Hematopoietic multipotent progenitor cell treated with erythropoietin and hydrocortisone succinate and interleukin-3 and kit ligand, for 8 days (in vitro differentiated cells): ENCODE measurements at places on chromosomes 12 and 14.
A peak's percentile ranks its signal among the peaks of the same experiment; 100 is the strongest.

GRCh38 chr14:30445852-30446251 is 113.1 kb upstream of the G2E3 start:
- DNase-seq = no peak

GRCh38 chr14:76666746-76667145 is 94.5 kb upstream of the VASH1 start:
- DNase-seq = no peak

- DNase-seq = no peak
These were observed 66.9 kb upstream of the CLMN start for GRCh38 chr14:95386536-95387095.

GRCh38 chr14:55240526-55241178 is 30.6 kb upstream of the FBXO34 start:
- no peak for DNase-seq

DNA sequence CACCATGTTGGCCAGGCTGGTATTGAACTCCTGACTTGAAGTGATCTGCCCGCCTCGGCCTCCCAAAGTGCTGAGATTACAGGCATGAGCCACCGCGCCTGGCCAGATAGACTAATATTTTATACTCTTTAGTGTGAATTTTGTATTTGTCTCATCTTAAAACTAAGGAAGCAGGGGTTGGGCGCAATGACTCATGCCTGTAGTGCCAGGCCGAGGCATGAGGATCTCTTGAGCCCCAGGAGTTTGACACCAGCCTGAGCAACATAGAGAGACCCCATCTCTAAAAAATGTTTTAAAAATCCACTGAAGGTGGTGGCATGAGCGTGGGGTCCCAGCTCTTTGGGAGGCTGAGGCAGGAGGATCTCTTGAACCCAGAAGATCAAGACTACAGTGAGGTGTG is 9.0 kb downstream of the DYNC1H1 start:
- DNase-seq = no peak

GRCh38 chr14:106556665-106557289 is 1030.4 kb downstream of the TMEM121 start:
- peak; percentile 68 for DNase-seq

DNA sequence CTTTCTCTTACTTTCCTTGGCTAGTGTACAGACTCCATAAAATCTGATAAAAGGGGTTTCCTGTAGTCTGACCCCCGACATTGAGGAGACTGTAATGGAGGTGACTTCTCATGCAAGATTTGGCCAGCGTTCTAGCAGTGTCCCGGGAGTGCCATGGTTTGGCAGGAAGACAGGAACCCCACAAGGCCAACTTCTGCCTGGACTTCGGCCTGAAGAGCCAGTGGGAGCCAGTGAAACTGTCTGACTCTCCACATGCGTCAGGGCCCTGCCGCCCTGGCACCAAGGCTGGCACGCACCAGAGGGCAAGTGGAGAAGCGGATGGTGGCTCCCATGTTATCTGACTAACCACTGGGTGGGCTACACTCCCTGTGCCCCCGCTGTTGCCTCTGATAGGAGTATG is 70.5 kb downstream of the TMEM260 start:
- no peak for DNase-seq

GRCh38 chr12:46357438-46358324 is 14.9 kb downstream of the SLC38A2 start:
- no peak for DNase-seq

- DNase-seq = no peak
These were observed 11.7 kb downstream of the CISTR start for GRCh38 chr12:53740130-53740491.

DNA sequence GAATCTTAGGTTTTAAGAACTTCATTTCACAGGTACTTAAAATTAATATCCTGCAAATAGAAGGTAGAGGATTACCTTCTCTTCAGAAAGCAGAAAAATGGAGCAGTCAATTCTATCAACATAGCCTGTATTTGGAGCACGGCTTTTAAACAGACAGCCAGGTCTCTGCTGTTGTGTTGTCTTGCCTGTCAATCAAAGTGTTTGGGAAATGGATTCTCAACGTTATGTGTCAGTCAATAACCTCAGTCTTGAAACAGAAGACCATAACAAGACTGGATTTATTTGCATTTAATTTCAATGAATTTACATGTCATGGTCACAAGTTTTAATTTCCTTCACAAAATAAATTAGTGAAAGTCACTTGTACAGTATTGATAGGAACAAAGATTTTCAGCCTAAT is 51.9 kb upstream of the KRR1 start:
- DNase-seq = no peak

DNA sequence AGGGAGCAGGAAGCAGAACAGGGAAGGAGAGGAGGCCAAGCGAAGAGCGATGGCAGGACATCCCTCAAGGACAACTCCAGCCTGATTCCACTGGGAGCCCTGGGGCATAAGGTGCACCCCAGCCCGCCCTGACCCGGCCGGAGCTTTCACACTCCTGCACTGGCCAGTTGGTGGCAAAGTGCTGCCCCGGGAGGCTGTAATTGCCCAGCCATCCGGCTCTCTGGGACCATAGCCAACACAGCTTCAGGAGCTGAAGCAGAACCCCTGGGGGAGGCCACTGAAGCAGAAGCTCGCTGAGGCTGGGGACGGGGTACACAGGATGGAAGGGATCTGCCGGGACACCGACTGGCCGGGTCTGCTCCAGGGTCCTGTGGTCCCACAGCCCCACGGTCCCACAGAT is 41.9 kb upstream of the BEGAIN start:
- no peak for DNase-seq

GRCh38 chr12:29309320-29309902 is 71.6 kb downstream of the ERGIC2 start:
- no peak for DNase-seq

DNA sequence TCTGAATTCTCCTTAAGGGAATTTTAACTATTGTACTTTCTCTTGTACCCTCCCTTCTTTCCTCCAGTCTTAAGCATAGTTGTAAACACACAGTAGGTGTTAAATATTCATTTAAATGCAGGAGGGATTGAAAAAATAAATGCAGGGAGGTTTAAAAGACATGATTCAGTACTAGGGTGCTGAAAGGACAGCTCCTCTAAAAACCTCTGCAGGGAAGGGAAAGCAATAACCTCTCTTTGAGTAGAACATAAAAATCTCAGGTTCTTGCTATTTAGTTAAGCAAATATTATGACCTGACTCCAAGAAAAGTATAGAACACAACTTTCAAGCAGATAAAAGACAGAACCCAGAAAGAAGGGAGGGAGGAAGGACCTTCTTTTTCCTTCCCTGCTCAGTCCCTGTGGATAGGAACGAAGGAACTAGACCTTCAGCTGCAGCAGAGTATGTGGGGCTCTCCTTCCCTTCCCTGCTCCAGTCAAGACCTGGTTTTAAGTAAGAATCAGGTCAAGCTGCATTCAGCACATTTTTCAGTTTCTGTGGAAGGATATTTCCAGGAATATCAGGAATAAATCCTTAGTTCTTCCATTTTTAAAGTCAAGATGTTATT is 4.7 kb downstream of the MAP3K9 start:
- no peak for DNase-seq

GRCh38 chr14:76067536-76067935 is 82.0 kb downstream of the IFT43 start:
- DNase-seq = no peak

DNA sequence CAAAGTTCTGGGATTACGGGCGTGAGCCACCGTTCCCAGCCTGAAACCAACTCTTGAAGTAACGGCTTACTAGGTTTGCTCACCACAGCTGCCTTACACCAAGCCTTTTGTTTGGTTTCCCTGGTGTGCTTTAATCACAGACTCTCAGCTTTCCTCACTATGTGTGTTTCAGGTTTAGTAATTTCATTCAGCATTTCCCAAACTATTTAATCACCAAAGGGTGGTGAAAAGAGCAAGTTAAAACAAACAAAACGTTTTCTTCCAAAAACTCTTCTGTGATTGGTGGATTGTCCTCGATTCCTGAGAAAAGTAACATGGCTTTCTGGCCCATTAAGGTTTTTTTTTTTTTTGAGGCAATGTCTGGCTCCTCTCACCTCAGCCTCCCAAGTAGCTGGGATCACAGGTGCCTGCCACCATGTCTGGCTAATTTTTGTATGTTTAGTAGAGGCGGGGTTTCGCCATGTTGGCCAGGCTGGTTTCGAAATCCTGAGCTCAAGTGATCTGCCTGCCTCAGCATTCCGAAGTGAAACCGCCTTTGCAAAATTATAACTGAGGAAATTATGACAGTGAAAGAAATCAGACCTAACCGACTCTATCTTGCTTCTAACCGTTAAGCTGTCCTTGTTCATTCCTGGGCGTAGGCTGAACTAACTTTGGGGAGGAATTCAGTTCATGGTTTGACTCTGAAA is 1.5 kb upstream of the ZFYVE26 start:
- DNase-seq = no peak

DNA sequence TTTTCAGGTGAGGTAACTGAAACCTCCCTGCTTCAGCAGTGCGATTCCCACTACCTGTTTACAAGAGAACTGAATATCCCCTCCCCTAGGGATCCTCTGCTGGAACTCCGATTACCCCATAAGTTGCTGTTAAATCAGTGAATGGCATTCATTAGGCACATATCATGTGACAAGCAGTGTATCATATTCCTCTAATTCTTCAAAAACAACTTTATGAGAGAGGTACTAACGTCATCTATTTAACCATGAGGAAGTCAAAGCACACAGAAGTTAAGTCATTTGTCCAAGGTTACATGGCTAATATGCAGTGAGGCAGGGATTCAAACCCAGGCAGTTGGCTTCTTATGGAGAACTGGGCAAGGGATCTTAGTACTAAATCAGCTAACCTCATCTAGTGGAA is 43.9 kb upstream of the PCED1B start:
- DNase-seq = no peak

DNA sequence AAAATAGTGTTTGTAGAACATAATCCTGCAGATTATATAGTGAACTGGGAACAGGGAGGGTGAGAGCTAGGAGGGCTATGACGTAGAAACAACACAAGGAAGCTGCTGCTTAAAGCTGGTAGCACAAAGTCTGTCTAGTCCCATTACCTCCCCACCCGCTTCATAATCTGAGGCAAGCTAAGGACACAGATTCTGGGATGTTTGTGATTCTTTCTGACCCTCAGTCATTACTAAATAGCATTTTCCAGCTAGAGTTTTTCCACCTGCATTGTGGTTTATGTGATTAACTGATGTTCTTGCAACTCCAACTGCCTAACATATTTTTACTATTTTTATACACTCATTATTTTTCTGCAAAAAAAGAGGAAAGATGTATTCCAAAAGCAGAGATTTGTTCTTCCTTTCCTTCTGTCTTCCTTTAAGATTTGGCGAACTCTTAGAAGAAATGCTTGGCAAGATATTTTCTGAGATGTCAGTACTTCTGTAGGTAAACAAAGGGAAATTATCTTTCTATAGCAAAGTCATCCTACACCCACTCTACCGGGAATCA is 293.2 kb upstream of the FAR2 start:
- DNase-seq = no peak

- no peak for DNase-seq
These were observed 16.6 kb downstream of the ACTR10 start for GRCh38 chr14:58216544-58216943.

- DNase-seq = peak; percentile 30
These were observed 19.7 kb downstream of the FOS start for GRCh38 chr14:75298187-75298965.

DNA sequence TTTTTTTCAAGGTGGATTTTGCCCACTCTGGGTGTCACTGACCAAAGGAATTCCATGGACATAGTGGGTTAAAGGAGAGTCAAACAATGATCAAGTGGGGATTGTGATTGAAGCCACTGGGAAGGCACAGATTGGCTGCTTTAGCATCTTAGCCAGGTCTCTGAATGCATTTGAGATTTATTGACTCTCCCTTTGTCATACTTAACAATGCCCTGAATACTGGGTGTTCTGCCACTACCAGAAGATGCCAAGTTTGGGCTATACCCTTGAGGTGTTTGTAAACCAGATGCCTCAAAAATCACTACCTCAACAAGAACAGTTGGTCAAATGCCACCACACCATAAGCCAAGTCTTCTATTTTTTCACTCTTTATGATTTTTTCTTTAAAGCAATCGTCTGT is 114.8 kb downstream of the GTF2A1 start:
- DNase-seq = no peak

DNA sequence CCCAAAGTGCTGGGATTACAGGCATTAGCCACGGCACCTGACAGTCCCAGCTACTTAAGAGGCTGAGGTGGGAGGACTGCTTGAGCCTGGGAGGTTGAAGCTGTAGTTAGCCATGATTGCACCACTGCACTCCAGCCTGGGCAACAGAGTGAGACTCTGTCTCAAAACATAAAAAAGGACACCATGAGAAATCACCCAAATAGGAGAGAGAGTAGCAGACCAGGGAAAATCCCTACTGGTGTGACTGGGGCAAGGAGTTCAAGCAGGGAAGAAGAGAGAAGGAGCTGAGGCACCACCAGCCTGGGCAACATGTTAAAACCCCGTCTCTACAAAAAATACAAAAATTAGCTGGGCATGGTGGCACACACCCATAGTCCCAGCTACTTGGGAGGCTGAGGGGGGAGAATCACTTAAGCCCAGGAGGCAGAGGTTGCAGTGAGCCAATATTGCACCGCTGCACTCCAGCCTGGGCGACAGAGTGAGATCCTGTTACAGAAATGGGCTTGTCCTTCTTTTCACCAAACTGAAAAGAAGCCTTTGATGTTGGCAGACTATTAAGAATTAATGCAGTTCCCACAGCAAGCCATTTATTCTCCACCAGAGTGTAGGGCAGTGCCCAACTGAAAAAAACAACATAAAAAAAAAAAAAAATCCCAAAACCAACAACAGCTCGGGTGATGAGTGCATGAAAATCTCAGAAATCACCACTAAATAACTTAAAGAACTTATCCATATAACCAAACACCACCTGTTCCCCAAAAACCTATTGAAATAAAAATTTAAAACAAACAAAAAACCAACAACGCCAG is 4.5 kb upstream of the SRSF9 start:
- no peak for DNase-seq

DNA sequence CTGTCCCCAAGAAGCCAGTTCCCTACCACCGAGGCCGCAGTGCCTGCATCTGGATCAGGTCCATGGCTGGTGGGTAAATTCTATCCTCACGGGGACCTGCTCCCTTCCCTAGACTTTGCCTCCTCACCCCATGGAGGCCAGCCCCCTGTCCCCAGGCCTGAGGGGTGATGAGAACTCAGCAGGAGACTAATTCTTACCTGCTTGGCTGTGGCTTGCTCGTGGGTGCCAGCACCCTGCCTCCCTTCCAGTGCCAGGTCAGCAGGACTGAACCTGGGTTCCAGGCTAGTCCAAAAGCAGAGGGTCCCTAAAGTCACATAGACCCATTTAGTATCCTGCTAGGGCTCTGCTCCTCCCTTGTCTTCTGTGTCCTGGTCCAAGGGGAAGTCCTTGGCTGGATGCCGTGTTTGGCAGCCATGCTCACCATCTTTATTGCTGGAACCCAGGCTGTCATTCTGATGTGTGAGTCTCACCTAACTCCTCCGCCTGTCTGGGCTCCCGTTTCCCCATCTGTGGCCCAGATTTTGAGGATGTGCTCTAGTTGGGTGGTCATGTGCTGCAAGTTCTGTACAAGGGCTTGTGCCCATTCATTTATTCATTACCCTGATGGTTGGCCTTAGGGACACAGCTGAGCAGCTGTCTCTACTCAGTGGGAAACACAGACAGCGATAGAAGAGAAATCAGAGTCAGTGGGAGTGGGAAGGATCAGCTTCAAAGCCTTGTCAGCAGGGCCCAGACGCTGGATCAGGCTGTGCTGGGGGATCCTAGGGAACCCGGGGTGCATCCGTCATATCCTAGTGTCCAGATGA is 949 bp downstream of the PLBD2 start:
- no peak for DNase-seq
